ENCODE measurements at places on chromosomes 4 and X.

DNA sequence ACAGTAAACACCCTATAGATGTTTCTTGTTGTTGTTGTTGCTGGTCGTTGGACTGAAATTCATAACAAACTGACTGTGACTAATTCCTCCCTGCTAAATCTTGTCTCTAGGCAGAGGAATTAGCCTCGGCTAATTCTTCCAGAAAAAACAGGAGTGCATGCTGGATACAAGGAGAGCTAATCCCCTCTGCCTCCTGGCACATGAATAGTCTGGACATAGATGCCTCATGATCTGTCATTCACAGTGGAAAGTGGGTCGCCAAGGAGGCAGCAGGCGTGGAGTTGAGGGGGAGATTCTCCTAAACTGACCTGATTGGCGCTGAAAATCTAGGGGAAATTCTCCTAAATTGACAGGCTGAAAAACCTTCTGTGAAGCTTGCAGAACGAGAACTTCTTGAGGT is 220.1 kb downstream of the DCTD start:
- DNase-seq, result no peak

DNA sequence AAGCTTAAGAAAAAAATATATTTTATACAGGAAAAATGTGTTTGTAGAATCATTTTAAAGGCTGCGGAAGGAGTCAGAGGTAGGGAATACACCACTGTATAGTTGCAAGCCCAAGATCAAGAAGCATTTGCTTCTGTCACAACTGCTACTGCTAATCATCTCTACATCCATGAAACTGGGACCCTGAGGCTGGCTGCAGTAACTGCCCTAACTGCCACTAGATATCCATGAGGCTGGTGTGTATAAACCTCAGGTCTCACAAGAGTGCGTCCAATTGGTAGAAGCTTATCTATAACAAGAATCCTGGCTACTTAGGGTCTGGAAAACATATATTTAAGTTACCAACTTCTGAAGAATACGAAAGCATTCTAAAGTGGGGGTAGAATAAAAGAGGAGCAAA is 69.1 kb downstream of the RXFP1 start:
- no peak for DNase-seq

- peak; percentile 12 for DNase-seq
These were observed 67.5 kb downstream of the FBXL5 start for GRCh38 chr4:15587649-15588048.

- peak; percentile 71 for DNase-seq
These were observed at the start of gene TMEM47 for GRCh38 chrX:34656842-34657725. Gene TMEM47 (minus strand): TSS chrX:34657285. CDS start chrX:34657029, 256 bp downstream.

DNA sequence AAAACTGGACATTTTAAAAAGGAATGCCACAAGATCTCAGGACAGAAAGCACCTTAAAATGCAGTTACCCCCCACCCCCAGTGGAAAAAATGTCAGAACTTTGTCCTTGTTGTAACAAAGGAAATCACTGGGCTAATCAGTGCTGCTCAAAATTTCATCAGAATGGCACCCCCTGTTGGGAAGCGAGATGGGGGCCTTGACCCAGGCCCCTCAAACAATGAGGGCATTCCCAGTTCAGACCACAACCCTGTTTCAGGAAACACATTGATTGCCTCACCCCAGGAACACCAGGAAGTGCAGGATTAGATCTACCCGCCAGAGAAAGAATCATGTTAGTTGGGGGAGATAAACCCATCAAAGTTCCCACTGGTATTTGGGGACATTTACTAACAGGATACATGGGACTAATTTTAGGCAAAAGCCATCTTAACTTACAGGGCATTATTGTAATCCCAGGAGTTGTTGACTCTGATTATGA is 16.4 kb downstream of the SPIN2B start:
- DNase-seq, result no peak

DNA sequence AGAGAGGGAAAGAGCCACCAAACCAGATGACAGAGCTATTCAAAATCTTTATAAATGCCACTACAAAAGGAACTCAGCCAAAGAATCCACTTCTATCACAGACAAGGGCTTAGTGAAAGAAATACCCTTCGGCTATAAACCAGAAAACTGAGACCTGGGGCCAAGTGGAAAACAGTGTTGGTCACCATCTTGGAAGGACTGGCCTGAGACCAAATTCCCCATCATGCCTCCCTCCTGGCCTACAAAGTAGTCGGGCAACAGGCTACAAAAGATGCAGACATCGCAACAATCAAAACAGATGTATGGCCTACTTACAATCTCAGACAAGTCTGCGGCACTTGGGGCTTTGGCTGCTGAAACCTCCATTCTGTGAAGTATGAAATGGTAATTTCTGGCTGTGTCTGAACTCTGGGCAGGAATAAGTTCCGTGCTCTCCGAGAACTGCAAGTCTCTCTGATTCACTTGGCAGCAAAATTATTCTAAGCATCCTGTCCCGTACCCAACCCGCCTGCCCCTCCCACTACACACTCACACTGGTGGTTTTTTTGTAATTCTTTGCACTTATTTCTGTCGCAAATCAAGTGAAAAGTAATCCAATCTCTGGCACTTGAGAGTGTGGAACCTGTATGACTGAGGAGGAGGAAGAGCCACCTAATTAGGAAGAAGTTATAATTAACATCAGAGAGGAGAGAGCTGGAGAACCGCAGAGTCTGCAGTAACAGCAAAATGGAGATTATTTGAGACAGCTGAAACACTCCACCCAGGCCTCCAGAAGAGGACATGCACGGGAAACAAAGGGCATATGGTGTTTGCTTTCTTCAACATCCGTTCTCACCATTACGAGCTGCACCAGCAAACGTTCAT is 87.8 kb downstream of the SH3KBP1 start:
- peak; percentile 40 for DNase-seq

GRCh38 chrX:96140796-96141195 is 543.8 kb upstream of the DIAPH2 start:
- peak; percentile 0 for DNase-seq

- DNase-seq, result no peak
These were observed 21.8 kb downstream of the FGD1 start for GRCh38 chrX:54473993-54474859.

DNA sequence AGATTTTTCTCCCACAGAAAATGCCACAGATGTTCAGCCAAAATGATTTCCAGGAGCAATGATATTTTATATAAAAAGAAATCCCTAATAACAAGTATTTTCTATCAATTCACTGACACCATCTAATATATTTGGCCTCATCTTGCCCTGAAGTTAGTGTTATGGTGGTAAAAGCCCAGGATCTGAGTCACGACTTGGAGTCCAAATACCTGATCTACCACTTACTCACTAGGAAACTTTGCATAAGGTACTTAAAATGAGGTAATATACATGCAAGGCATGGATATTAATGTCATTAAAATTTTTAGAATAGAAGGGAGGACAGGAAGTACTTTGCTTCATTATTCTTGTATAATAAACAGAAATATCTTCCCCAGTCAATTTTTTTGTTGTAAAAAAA is 16.3 kb downstream of the PPP3CA start:
- no peak for DNase-seq

DNA sequence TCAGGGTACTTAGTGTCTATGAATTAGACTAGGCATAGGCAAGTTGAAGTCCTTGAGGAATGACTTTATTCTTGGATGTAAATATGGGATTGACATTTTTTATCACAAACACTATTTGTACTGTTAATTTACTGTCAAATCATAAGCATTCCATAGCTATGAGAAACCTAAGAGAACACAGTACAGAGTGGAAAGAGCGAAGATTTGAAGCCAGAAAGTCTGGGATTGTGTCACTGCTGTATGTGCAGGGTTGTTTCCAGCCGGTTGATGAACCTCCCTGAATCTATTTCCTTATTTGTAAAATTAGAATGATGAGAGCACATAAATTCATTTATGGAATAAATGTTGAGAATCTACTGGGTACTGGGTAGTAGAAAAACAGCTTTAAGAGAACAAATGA is 14.4 kb upstream of the KLHL5 start:
- DNase-seq, result no peak

DNA sequence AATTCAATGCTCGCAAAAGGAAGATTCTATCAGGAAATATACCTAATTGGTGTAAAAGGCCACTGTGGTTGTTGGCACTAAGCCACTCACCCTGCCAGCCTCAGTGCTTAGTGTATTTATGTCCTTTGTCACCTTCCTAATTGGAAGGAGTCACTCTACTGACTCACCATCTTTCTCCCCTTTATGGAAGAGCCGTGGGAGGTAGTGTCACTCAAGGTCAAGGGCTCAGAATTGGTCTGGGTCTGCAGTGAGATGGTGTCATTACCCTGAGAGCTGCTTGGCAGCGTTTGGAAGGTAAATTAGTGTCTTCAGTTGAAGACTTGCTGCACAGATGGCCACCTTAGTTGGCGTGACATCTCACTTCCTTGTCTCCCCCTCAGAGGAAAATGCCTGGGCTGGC is 41.7 kb upstream of the CDKN2AIP start:
- DNase-seq, result no peak

- no peak for DNase-seq
These were observed 166.8 kb downstream of the TLL1 start for GRCh38 chr4:166039822-166040221.
